ENCODE measurements at places on chromosomes 5 and 9. TPM values are rescaled to one million over a fixed set of nuclear protein-coding genes. Genes with fewer than 3 reads are reported as not detected.

Gene KIF4B
- total RNA-seq = not detected

Gene PPP3R2
- total RNA-seq = not detected

DNA sequence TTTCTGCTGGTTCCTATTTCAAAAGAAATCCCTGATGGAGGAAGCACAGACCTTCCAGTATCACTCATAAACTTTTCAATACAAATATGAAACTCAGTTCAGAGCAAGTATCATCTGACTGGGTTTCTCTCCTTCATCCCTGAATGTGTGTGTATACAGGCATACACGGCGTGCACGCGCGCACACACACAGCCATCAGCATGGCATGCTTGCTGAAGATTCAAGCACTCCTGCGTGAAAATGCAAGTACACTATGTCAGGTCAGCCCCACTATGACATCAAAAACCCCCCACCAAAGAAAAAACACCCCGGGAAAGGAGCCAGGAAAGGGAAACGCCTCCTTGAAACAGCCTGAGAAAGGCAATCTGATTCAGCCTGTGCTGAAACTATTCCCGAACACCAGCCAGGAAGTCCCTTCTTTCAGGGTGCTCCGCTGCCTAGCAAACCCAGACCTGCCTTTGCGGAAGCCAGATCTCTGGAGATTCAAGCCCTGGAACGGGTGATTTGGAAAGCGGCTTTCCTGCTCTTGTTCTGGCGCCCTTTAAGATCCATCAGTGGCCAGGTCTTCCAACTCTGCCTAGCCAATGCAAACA is 831 bp downstream of the KLHL3 start:
- H3K27me3 ChIP-seq = no peaks in the 10 kb centered on the region
- H3K27ac ChIP-seq = peak overlapping the region; percentile 87
- H3K36me3 ChIP-seq = no peaks in the 10 kb centered on the region
- DNase-seq = peak; percentile 71
- H3K4me1 ChIP-seq = peaks cover 17% of the 10 kb centered on the region

DNA sequence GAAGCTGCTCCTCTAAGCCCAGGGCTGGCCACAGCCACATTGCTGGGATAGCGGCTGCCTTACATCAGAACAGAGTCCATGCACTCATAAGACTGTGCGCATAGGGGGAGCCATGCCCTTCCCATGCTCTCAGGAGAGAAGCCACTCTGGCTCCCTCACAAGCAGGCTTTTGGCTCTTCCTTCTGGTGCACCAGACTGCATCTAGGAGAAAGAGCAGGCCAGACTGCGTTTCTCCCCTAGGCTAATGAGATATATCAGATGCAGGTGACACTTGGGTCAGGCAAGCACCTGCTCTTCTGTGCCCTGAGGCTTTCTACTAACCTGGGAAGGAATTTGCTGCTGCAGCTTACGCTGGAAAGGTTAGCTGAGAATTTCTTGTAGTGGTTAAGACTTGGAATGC is 43.2 kb upstream of the BRINP1 start:
- no peaks in the 10 kb centered on the region for H3K36me3 ChIP-seq
- no peak overlapping the region for H3K27ac ChIP-seq
- no peaks in the 10 kb centered on the region for H3K27me3 ChIP-seq
- no peak overlapping the region for H3K4me3 ChIP-seq
- DNase-seq = no peak
- no peaks in the 10 kb centered on the region for H3K4me1 ChIP-seq

Gene ENC1
- 26.4 TPM for total RNA-seq

Gene RANBP3L
- 2.3 TPM for total RNA-seq

DNA sequence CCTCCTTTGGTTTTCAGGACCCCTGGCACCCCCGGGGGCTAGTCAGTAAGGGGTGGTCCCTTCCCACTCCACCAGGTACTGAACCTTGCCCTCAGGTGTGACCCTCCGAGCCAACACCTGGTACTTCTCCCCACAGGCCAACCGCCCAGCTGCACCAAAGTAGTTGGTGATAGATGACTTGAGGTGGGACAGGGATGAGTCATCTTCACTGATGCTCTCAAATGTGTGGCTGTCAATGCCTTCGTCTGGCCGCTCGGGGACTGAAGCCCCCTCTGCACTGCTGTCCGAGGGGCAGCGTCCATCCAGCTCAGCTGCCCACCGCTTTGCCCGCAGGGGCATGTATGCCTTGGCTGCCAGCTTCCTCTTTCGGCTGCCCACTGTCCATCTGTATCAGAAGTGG is 15.2 kb upstream of the PSMD5 start:
- H3K27ac ChIP-seq = no peak overlapping the region
- peaks cover 27% of the 10 kb centered on the region for H3K36me3 ChIP-seq
- no peaks in the 10 kb centered on the region for H3K27me3 ChIP-seq
- H3K4me1 ChIP-seq = no peaks in the 10 kb centered on the region
- H3K4me3 ChIP-seq = no peak overlapping the region
- no peak for DNase-seq

DNA sequence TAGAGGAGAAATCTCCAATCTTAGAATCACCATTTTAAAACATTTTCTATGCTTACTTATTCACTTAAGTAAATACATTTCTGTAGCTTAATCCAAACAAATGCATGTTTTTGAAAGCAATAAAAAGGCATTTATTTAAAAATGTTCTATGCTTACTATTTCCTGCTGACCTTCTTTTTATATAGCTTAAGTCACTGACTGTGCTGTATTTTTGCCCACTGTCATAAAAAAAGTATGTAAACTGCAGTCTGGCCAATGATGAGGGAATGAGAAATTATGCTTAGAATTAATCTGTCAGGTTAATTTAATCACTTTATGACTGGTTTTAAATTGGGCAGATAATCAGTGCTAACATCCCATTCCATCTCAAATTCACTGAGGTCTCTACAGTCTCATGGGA is 20.1 kb downstream of the NUDT12 start:
- H3K4me1 ChIP-seq = no peaks in the 10 kb centered on the region
- H3K27ac ChIP-seq = no peak overlapping the region
- no peaks in the 10 kb centered on the region for H3K27me3 ChIP-seq

GRCh38 chr9:72185561-72185960 is 36.3 kb downstream of the GDA start:
- no peaks in the 10 kb centered on the region for H3K36me3 ChIP-seq
- no peaks in the 10 kb centered on the region for H3K4me1 ChIP-seq
- DNase-seq = no peak
- H3K27me3 ChIP-seq = no peaks in the 10 kb centered on the region

DNA sequence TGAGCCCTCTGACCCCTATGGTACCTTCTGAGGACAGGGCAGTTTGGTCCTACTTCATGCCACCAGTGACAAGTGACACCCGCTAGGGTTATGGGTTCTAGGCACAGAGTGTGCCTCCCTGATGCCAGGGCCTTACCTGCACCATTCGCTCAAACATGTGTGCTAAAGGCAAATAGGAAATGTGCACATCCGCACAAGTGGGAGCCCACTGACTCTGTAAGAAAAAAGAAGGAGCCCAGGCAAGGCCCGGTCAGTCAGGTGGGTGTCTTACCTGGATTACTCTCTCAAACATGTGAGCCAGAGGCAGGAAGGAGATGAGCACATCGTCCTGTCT is 29.1 kb upstream of the MEIKIN start:
- no peak overlapping the region for H3K27ac ChIP-seq
- no peak for DNase-seq
- H3K36me3 ChIP-seq = no peaks in the 10 kb centered on the region
- no peaks in the 10 kb centered on the region for H3K27me3 ChIP-seq
- H3K4me3 ChIP-seq = no peak overlapping the region

Gene KLF9
- 61.5 TPM for total RNA-seq

DNA sequence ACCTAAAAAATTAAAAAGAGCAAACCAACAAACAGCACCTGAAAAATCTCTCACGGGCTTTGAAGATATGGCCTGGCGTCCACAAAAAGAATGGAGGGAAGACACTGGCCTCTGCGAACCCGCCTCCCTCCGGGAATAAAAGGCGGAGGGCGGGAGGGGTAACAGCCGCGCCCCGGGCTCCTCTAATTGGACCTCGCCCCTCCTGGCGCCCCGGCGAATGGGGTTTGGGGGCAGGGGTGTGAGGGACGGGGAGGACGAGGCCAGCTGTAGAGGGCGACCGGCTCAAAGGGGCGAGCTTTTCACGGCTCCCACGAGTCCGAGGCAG is 753 bp downstream of the FANCC start:
- H3K27me3 ChIP-seq = no peaks in the 10 kb centered on the region
- peak; percentile 88 for DNase-seq
- peak overlapping the region; percentile 82 for H3K27ac ChIP-seq
- H3K4me3 ChIP-seq = peak overlapping the region; percentile 100
- H3K4me1 ChIP-seq = peaks cover 3% of the 10 kb centered on the region

Gene SURF2
- 11.7 TPM for total RNA-seq

Gene GRM6
- not detected for total RNA-seq

- no peak overlapping the region for H3K27ac ChIP-seq
- H3K27me3 ChIP-seq = no peaks in the 10 kb centered on the region
- no peaks in the 10 kb centered on the region for H3K4me1 ChIP-seq
- H3K36me3 ChIP-seq = peaks cover 2% of the 10 kb centered on the region
- no peak overlapping the region for H3K4me3 ChIP-seq
Observed at GRCh38 chr5:62536232-62536631, 42.4 kb upstream of the LRRC70 start.

Gene SHOC1
- 0.48 TPM for total RNA-seq

Gene PCDHGC4
- 3.1 TPM for total RNA-seq

Gene FOXD4L5
- total RNA-seq = not detected

DNA sequence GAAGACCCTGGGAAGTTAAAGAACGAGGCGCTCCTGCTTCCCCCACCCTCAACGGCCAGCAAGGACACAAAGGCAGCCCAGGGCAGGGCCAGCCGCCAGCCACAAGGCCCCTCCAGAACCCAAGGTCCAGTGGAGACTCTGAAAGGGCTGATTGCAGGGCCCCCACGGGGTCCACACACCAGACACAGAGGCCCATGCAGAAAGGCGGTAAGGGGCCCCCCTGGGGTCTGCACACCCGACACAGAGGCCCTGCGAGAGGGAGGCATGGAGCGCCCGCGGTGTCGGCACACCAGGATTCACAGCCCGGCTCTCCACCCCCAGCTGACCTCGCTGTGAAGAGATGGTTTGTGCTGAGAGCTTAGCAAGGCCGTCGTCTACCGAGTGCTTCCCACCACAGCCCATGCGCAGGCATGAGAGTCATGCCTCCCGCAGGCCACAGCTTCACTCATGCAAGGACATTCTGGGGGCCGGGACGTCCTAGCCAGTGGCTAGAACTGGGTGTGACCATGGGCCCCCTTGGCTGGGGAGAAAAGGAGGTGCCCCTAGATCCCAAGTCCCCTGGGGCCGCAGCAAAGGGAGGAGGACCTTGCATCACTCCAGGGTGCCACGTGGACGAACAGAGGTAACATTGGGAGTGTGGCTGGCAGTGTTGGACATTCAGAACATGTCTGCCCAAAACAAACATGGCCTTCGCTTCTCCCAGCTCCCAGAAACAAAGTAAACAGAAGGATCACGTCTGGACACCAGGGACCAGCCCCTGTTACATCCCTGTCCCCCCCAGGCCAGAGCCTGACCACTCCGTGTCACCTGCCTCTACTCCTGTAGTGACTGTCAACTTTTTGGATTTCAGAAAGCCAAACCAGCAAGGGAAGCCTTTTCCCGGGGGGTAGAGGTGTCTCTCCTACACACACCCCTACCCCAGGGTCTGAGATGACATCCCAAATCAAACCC is 9.8 kb downstream of the BRD3 start:
- no peak overlapping the region for H3K27ac ChIP-seq
- H3K36me3 ChIP-seq = peaks cover 3% of the 10 kb centered on the region
- H3K27me3 ChIP-seq = no peaks in the 10 kb centered on the region
- DNase-seq = no peak

DNA sequence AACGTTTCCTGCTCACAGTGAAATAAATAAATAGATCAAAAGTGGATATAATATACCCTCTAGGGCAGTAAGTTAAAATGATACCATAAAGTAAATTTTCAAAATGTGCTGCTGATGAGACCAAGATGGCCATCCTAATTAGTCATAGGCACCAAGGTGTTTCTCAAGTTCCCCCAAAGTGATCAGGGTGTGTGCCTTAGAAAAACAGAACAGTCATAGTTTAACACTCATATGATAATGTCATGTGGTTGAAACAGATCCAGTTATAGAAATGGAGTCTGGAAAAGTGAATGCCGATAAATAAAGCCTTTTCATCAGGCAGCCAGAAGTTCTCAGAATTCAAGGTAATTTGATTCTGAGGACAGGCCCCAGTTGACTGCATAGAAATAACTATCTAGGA is 161.5 kb upstream of the CDKN2B start:
- H3K27me3 ChIP-seq = no peaks in the 10 kb centered on the region
- DNase-seq = no peak
- H3K4me3 ChIP-seq = no peak overlapping the region
- H3K4me1 ChIP-seq = no peaks in the 10 kb centered on the region

DNA sequence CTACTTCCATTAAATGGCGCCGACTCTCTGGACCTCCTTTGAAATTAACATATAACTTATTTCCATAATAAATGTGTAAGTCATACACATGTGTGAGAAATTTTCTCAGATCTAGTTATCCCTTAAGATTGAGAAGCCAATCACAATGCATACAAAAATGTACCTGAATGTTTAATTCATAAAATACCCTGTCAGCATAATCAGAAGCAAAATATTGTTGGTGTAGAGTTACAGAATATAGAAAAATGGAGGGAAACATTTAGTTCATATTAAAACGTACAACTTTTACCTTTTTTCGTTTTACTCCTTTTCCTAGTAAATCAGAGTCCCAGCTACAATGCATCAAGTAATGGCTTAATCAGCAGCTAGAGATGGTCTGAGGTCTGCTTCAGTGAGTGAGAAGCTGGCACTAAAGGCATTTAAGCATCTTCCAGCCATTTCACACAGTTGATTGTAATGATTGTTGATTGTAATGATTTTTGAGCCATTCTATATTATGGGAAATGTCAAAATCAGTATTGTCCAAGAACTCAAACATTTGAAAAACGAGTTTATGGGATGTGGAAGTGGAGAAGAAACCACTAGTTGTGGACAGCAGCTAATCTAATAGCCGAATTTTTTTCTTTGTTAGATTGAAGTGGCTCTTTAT is 81.8 kb downstream of the ANXA1 start:
- H3K4me3 ChIP-seq = no peak overlapping the region
- H3K36me3 ChIP-seq = no peaks in the 10 kb centered on the region
- H3K4me1 ChIP-seq = no peaks in the 10 kb centered on the region
- H3K27me3 ChIP-seq = no peaks in the 10 kb centered on the region
- DNase-seq = no peak
- H3K27ac ChIP-seq = no peak overlapping the region

- no peak overlapping the region for H3K27ac ChIP-seq
- no peaks in the 10 kb centered on the region for H3K36me3 ChIP-seq
Observed at GRCh38 chr9:77987081-77987656, 44.4 kb downstream of the GNAQ start.

DNA sequence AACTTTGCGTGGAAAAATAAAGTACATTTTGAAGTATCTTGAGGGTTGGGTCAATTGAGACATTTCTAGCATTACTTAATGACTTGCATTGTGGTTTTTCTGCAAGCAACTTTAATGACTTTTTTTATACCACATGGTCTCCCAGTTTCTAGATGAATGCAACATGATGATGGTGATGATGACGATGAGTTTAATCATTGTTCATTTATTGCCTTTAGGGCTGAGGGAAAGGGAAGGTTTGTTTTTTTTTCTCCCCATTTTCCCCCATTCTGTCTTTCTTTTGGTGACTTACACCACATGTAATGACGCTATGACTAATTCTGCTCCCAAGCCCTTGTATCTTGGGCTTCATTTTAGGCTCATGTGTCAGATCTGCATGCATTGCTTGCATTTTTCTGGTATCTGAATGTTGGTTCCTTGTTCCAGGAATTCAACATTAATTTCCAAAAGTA is 57.7 kb upstream of the NXNL2 start:
- H3K27me3 ChIP-seq = no peaks in the 10 kb centered on the region
- H3K27ac ChIP-seq = no peak overlapping the region
- H3K4me1 ChIP-seq = peaks cover 3% of the 10 kb centered on the region
- DNase-seq = no peak
- H3K36me3 ChIP-seq = peaks cover 2% of the 10 kb centered on the region

- H3K36me3 ChIP-seq = peaks cover 4% of the 10 kb centered on the region
- no peaks in the 10 kb centered on the region for H3K27me3 ChIP-seq
- H3K27ac ChIP-seq = no peak overlapping the region
- H3K4me1 ChIP-seq = peaks cover 22% of the 10 kb centered on the region
- H3K4me3 ChIP-seq = no peak overlapping the region
- DNase-seq = no peak
Observed at GRCh38 chr5:172644266-172644665, 3.2 kb downstream of the NEURL1B start.

Data from lung (tissue), 17 donors.